Activated CD4-positive, alpha-beta T cell treated with anti-CD3 and anti-CD28 coated beads, Interleukin-10, Interleukin-2, amounts not matched to agents 100 ng/mL and 50 ng/mL, durations not matched to agents 16 hours and 8 hours (primary cell): ENCODE measurements at places on chromosomes 4 and X.

- DNase-seq: no peak
These were observed 61.7 kb downstream of the MAML3 start for GRCh38 chr4:140092094-140092851.

DNA sequence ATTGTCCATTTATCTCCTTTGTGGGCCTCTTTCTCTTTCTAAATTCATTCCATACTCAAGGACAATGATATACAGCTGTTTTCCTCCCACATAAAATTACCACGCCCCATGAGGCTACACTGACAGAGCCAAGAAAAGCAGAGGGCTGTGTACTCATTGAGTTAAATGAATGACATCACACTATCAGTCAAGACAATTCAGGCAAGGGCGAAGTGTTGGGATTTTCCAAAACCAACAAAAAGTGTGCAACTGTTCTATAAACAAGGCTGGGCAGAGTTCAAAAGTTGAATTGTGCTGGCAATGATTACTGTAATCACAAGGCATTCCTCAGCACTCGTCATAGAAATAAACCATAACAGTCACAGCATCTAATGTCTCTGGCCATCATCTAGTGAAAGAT lies 799.6 kb upstream of the DIAPH2 start:
- no peak for DNase-seq

DNA sequence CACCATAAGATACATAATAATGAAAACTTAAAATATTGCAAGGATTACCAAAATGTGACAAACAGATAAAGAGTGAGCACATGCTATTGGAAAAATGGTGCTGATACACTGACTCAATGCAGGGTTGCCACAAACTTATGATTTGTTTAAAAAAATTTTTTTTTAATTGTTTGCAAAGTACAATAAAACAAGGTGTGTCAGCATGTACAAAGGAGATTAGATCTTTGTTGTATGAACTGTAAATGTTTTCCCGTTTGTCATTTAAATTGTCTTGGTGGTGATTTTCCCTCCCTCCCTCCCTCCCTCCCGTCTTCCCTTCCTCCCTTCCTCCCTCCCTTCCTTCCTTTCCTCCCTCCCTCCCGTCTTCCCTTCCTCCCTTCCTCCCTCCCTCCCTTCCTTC lies 31.4 kb downstream of the ANXA5 start:
- DNase-seq: no peak

DNA sequence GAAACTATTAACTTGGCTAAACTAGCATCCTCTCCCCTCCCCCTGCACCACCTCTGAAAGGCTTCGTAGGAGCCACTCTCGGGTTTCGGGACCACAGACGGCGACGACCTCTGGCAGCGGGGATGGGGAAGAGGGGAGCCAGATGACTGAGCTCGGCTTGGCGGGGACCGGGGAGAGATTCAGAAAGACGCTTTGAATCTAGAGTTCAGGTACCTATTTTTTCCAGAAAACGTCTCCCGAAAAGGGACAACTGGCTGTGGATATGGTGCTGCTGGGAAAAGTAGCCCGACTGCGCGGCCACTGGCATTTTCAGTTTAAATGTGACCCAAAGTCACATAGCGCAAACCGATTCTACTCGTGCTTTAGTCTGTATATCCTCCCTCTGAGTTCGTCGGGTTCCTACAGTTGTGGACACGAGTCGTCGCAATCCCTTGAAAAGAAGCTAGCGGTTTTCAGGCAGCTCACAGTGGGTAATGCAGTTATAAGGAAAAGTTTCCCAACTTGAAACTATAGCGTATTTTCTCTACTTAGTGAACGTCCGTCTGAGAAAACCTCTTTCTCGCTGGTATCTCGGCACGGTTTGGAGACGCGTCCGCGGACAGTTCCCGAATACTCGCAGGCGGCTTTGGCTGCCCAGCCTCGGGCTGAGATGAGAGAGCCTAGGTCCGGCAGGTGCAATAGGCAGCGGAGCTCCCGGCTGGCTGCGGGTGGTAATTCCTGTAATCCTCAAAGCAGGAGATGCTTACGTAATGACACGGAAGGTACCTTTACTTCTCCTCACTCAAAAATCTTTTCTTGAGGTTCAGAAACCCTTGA lies 1.3 kb downstream of the PARM1 start:
- DNase-seq: no peak

DNA sequence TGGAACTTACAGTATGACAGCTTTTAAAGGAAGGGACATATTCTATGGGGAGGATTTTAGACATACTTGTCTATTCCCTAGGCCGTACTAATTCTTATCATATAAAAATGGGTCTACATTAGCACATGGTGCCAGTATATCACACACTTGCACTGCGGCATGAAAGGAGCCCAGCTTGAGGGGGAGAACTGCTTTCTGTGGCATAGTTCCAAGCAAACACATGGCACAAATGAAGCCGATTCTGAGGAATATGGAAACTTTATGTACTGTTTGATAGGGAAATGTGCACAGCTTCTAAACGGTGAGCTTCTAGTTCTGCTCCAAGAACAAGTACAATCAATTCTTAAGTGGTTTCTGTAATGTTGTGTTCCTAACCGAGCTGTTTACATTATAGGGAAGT lies 675.6 kb upstream of the FTHL17 start:
- DNase-seq: no peak

DNA sequence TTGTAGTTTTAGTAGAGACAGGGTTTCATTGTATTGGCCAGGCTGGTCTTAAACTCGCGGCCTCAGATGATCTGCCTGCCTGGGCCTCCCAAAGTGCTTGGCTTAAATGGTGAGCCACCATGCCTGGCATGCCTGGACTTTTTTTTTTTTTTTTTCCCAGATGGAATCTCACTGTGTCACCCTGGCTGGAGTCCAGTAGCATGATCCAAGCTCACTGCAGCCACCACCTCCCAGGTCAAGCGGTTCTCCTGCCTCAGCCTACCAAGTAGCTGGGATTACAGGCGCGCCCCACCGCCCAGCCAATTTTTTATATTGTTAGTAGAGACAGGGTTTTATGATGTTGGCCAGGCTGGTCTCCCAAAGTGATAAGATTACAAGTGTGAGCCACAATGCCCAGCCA lies 8.4 kb downstream of the UBE2K start:
- DNase-seq: no peak

DNA sequence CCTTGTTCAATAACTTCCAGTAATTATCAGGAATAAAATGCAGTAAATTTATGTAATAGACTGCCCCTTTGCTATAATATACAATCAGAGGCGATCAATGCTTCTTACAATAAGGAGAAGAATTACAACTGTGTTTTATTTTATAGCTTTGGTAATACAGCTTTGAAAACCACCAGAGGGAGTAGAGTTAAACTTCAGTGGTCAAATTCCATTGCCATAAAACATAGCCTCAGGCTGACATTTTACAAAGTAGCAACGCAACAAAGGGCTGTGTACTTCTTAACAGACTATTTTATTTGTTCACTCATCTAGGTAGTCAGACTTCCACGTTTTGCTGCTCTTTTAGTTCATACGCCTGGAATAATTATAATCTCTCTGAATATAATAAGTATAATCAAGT lies 58.5 kb downstream of the TEX13C start:
- no peak for DNase-seq

DNA sequence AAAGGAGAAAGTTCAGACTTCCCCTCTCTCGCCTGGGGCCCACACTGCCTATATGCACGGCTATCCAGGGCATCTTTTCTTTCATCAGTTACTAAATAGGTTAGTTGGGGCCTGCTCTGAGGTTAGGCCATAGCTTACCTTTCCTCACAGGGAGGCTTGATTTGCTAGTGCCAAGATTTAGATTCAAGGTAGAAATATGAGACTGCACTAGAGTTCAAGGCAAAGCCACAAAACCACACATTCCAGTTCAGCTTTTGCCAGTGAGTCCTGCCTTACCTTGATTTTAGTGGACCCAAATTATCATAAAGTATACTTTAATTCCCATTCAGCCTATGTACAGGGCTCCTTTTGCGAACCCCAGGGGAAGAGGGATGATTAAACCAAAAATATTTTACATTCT lies 762.8 kb downstream of the PDHA2 start:
- no peak for DNase-seq

GRCh38 chrX:45697591-45697990 lies 496.9 kb upstream of the DIPK2B start:
- no peak for DNase-seq

GRCh38 chr4:38204339-38205035 lies 244.3 kb downstream of the PTTG2 start:
- DNase-seq: no peak

DNA sequence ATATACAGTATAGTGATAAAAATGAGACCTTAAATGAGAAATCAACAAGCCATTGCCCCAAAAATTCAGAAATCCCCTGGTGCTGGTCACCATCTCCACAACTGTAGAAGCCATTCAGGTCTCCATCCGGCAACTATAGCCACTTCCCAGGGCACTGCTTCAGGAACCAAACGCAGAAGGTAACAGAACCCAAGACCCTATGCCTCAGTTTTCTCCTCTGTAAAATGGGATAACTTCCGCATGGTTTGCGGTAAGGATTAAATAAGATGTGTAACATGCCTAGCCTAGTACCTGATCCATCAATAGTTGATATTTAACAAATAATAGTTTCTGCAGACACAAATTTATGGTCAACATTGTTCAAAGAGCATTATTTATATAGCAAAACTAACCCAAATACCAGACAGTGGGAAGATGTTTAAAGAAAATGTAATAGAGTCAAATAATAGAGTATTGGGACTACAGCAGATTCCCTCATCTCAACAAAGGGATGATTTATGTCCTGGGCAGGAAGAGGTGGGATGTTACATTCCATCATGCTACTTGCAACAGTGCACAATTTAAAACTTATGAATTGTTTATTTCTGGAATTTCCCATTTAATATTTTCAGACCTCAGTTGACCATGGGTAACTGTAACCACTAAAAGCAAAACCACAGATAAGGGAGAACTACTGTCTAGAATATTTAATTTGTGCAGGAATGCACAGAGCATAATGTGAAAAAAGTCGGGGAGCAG lies 30.0 kb downstream of the IRF2 start:
- DNase-seq: no peak

DNA sequence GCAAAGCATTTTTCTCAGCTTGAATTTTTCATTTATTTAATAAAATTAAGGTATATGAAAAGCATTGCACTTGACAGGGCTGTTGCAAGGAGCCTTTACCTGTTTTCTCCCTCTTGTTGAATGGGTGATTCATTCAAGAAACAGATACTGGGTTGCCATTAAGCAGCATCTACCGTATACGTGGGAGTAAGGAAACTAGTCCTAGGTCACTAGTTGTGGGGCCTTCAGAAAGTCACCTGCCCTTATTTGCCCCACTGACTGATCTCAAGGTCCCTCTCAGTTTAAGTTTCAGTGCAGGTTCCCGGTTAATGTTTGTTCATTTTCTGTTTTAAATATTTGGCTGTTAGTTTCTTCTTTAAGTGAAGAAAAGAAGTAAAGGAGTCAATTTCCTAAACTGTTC lies 34.0 kb downstream of the LHFPL1 start:
- DNase-seq: no peak

DNA sequence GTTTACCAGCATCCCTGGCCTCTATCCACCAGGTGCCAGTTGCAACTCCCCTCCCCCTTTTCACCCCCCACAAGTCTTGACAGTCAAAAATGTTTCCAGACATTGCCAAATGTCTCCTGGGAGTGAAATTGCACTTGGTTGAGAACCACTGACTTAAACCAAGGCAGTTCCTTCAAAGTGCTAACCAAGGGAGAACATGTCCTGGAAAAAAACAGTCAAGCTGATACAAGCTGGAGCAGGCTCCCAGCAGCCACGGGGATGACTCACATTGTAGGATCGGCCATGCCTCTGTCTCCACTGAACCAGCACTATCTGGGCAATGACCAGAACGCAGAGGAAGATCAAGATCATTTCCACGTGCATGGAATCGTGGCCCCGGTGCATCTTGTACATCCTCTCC lies 11.4 kb downstream of the RNF175 start:
- no peak for DNase-seq

DNA sequence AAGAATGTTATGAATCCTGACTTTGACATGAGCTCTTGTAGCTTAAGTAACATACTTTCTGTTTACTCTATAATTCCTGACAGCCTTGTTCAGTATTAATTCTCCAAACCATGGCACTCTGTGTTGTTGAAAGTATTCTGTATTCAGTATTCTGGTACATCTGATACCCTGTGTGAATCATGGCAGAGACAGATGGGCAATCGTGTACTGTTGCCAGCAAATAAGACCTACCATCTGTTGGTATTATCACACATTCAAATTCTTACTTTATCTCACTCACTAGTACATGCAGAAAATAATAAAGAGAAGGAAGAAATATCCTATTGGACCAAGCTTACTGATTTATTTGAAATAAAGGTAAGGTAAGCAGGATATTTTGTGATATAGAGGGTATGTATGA lies 7.9 kb downstream of the MBTPS2 start:
- no peak for DNase-seq

DNA sequence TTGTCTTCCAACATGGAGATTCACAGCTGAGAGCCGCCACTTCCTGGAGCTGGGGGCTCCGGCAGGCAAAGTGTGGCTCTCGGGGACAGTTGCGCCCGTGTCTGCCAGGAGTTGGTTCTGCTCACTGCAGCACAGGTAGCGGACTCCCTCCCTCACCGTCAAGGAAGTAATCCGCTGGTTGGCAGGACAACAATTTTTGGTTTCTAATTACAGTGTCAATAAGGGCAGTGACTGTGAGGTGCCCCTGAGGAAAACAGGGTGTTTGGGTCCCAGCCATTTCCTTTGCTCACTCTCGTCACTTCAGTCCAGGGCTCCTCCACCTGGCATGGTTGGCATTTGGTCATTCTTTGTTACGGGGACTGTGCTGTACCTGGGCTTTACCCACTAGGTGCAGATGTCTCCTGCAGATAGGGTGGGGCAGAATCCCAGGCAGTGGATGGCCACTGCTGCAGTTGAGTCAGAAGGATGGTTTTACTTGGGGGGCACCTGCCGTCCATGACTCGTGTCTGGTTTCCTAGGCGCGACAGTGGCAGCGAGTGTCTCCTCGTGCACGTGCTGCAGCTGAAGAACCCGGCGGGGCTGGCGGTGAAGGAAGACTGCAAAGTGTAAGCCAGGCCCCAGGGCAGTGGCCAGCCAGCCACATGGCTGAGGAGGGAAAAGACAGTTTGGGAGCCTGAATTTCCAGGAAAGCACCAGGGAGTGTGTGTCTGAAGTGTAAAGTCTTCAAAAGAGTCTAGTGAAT lies 32.1 kb upstream of the CLCN4 start:
- no peak for DNase-seq

GRCh38 chr4:5019796-5020195 lies 538 bp upstream of the CYTL1 start:
- DNase-seq: no peak

DNA sequence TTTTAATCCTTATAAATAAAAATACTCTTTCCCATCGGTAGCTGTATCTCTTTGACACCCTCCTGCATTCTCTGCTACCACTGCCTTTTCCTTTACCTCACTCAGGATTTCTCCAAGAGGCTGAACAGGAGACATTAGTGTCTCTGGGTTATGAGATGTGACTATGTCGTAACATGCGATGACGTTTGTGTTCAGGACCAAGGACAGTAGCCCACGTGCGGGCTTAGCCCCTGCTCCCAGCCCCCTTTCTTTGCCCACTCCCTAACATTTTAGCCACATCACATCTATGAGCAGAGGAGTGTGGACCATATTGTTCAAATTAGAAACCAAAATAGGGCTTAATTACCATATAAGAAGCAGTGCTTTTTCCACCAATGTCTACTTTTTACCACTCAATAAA lies 369.3 kb downstream of the FBXW7 start:
- no peak for DNase-seq
